Naive thymus-derived CD8-positive, alpha-beta T cell (primary cell): ENCODE measurements at places on chromosomes 2 and 18. TPM values are rescaled to one million over a fixed set of nuclear protein-coding genes. Genes with fewer than 3 reads are reported as not detected.

The ECEL1 gene
- not detected for total RNA-seq

The MGAT4A gene
- total RNA-seq = 291 TPM

GRCh38 chr2:202774104-202774503 lies 97.5 kb downstream of the ICA1L start:
- no peak for DNase-seq
- peaks cover 82% of the 10 kb centered on the region for H3K36me3 ChIP-seq
- no peak overlapping the region for H3K27ac ChIP-seq
- H3K4me3 ChIP-seq = no peak overlapping the region
- H3K27me3 ChIP-seq = no peaks in the 10 kb centered on the region
- peaks cover 16% of the 10 kb centered on the region for H3K4me1 ChIP-seq

DNA sequence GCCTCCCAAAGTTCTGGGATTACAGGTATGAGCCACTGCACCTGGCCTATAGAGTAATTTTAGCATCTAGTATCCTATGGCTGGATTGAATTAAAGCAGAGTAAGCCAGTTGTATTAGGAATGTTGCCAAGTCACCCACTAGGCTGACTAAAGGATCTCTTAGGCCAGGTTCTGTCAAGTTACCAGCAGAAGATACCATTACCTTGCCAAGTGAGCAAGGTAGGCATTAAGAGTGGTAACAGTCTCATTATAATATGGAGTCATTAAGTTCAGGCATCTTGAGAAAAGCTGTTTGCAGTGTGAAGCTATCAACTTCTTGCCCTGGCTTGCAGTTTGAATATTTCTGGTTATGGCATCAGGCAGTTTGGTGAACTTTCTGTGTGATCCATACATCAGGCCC lies 37.0 kb upstream of the MTCL1 start:
- no peaks in the 10 kb centered on the region for H3K4me1 ChIP-seq
- H3K36me3 ChIP-seq = no peaks in the 10 kb centered on the region
- H3K27ac ChIP-seq = no peak overlapping the region
- no peak overlapping the region for H3K4me3 ChIP-seq
- no peak for DNase-seq

- H3K4me1 ChIP-seq = no peaks in the 10 kb centered on the region
- no peaks in the 10 kb centered on the region for H3K27me3 ChIP-seq
- peaks cover 47% of the 10 kb centered on the region for H3K36me3 ChIP-seq
Measured at GRCh38 chr2:186518945-186519344, 32.9 kb downstream of the ZC3H15 start.

DNA sequence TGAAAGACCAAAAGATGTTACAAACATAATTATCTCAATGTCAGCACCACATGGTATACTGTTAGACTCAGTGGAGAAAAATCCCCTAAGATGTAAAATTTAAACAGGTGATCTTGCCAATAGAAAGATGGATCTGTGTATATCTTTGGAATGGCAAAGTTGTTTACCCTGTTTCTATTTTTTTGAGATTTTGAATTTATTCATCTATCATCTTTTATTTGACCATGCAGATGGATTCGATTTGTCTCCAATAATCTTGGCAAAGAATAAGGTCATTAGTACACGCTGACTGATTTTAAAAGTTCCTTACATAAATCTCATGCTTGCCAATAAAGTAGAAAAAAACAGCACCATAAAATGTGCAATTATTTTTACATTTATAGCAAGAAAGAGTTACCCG lies 459.3 kb downstream of the MBD2 start:
- DNase-seq = no peak
- no peak overlapping the region for H3K27ac ChIP-seq
- H3K27me3 ChIP-seq = no peaks in the 10 kb centered on the region

DNA sequence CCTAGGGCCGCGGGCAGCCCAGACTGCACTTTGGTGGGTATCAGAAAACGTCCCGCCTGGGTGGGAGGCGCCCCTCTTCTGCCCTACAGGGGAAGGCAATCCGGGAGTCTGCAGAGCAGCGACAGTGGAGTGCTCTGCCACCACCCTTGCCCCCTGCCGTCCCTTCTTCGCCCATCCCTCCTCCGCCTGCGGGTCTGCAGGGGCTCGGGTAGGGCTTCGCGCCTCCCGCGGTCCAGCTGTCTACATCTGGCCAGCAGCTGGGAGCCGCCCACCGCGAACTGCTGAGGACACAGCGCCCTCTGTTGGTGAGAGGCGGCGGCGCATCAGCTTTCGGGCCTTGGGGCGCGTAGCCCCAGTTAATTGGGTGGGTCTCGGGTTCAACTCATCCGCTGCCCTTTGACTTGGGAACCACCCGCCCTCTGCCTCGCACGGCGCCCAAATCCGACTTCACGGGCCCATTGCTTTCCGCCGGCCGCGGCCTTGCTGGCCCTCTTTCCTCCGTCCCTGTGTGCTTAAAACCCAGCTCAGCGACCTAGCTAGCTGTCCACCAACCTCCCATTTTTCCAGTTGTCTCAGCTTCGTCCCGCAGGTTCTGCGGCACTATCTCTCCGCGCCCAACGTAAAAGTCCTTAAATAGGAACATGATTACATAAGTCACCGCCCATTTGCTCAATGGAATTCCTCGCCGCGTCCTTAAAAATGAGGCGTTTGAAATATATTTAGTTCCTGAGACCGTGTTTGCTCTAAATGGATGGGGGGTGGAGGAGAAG lies 17.6 kb downstream of the WNT10A start:
- no peaks in the 10 kb centered on the region for H3K36me3 ChIP-seq
- H3K4me3 ChIP-seq = peak overlapping the region; percentile 85
- peaks cover 28% of the 10 kb centered on the region for H3K27me3 ChIP-seq
